ENCODE measurements at places on chromosomes 6 and 20.

- no peak for DNase-seq
These were observed 91.0 kb downstream of the YTHDF1 start for GRCh38 chr20:63124782-63125580.

GRCh38 chr6:100464903-100465700 lies at the start of gene SIM1:
Gene SIM1 (minus strand): TSS chr6:100464921. CDS start chr6:100463468, 1,453 bp downstream.
- no peak for DNase-seq

DNA sequence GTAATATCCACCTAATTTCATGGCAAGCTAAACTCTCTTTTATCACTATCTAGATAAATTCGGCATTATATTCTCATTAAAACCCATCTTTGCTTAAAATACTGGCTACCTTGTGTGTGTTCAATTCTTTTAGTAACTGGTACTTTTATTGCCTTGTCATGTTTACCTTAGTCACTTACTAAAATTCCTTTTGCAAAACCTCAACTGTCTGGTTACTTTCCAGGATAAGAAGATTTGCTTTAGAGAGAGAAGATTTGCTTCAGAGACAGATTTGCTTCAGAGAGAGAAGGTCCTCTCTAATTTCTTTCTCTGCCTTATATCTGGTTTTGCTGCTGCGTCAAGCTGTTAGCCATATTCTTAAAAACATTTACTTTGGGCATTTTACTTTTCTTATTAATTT lies 151.5 kb upstream of the MLIP start:
- DNase-seq, result no peak

GRCh38 chr6:79138146-79138545 lies 60.1 kb upstream of the PHIP start:
- DNase-seq, result no peak

DNA sequence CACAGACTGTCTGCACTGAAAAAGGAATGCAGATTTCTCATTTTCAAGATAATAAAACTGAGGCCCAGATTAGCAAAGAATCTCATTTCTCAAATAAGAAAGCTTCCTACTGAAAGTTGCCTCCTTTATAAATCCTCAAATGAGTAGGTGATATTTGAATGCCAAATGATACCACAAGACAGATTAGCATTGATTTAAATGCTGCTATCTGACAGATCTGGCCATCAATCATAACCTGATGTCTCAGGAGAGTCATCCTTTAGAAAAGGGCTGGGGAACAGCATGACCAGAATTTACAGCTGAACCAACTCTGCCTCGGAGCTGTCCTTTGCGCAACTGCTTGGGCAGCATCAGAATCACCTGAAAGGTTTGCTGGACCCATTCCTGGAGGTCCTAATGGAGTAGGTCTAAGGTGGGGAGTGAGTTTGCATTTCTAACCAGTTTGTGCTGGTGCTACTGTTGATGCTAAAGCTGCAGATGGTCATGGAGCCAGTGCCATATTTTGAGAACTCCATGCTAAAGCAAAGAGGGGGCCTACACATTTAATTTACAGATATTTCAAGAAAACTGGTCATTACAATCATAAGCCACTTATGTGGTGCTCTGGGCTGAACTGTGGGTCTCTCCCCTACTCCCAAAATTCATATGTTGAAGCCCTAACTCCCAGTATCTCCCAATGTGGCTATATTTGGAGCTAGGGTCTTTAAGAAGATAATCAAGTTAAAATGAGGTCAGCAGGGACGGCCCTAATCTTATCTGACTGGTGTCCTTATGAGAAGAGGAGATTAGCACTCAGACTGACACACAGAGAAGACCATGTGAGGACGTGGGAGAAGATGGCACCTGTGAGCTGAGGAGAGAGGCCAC lies 295.5 kb upstream of the JARID2 start:
- DNase-seq, result no peak

DNA sequence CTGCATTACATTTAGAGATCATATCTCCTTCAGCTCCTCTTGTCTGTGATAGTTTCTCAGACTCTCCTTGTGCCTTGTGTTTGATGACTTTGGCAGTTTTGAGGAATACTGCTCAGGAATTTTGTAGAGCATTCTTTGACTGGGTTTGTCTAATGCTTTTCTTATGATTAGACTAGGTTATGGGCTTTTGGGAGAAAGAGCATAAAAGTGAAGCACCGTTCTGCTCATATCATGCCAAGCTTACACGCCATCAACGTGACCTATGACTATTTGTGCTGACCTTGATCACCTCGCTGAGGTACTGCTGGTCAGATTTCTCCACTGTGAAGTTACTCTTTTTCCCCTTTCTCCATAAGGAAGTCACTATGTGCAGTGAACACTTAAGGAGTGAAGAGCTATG lies 256.0 kb downstream of the LY86 start:
- no peak for DNase-seq

DNA sequence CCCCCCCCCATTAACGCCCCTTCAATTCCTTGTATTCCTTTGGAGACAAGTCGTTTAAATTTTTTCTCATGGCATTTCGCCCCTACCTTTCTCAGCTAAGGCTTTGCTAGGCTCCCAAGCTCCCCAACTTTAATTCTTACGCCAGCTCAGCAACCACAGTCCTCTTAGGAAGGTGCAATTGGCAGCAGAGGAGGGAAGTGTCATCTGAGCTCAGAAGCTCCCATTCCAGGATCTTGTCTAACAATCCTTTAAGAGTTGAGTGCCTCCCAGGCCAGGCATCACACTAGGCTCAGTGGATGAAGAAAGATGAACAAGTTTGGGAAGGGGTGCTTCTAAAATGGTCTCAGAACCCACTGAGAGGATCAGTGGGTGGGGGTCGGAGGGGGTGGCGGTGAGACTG lies 131.2 kb upstream of the AKAP12 start:
- no peak for DNase-seq

DNA sequence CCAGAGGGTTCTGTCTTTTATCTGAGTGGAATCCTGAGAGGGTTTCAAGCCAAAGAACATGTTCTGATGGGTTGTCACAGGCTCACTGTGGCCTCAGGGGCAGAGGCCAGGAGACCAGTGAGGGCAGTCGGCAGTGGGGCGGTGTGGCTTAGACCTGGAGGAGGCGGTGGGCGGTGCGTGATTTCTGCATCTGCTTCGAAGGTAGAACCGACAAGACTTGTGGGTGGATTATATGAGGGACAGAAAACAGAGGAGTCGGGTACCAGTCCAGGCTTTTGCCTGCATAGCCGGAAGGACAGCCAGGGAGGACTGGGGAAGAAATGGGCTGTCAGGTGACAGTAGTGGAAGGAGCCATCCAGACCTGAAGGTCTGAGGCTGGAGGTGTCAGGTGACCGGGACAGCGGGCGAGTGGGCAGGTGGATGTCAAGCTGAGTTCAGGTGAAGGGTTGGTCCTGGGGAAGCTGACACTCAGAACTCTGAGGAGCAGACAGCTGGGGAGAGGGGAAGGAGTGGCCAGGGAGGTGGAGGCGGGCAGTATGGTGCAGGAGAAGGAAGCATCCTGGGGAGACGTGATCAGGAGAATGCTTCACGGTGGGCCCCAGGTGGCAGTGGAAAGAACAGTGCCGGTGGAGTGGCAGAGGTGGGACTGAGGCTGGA lies 3.1 kb downstream of the CTSZ start:
- DNase-seq, result no peak

- no peak for DNase-seq
These were observed 190.2 kb downstream of the COL9A1 start for GRCh38 chr6:70112716-70113115.
